ENCODE measurements at places on chromosomes 1 and 21. TPM values are rescaled to one million over a fixed set of nuclear protein-coding genes. Genes with fewer than 3 reads are reported as not detected.

Gene LCA5L
- 0.52 TPM for total RNA-seq

Gene OVAAL
- total RNA-seq = not detected

Gene XCL2
- not detected for total RNA-seq

Gene TLR5
- total RNA-seq = not detected

Gene CCDC181
- 0.34 TPM for total RNA-seq

Gene ADORA1
- total RNA-seq = 24.5 TPM
